GM10248 (cell line): ENCODE measurements at places on chromosomes 16 and 17.

GRCh38 chr16:17930280-17930679 lies 406.3 kb downstream of the NPIPA8 start:
- no peak for DNase-seq

- no peak for DNase-seq
Observed at GRCh38 chr17:32671896-32672295, 185.1 kb downstream of the CDK5R1 start.

- DNase-seq = no peak
Observed at GRCh38 chr17:48790607-48791127, 26.4 kb downstream of the TTLL6 start.

- DNase-seq = no peak
Observed at GRCh38 chr16:51987519-51987918, 559.4 kb downstream of the TOX3 start.

- DNase-seq = no peak
Observed at GRCh38 chr17:83195330-83196023, 116.1 kb downstream of the METRNL start.

DNA sequence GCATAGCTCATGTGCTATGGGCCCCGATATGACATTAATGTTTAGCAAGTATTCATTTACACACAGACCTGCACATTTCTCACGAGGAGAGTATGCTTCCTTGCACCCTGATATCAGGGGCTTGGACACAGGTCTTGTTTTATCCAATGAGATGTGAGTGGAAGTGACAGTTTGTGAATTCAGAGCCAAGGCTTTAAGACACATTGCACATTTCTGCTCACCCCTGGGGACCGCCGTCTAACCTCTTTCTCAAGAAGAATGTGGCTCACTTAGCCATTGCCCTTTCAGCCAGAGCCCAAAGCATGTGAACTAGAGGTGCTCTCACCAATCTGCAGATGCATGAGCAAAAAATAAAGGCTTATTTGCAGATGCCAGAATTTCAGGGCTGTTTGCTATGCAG lies 116.1 kb upstream of the C16orf82 start:
- no peak for DNase-seq

GRCh38 chr17:52517176-52517575 lies 358.7 kb upstream of the CA10 start:
- DNase-seq = no peak

- no peak for DNase-seq
Observed at GRCh38 chr17:73224237-73224636, 31.4 kb downstream of the COG1 start.

GRCh38 chr16:50093607-50094539 lies 28.1 kb downstream of the HEATR3 start:
- no peak for DNase-seq

- no peak for DNase-seq
Observed at GRCh38 chr16:76639685-76640289, 362.6 kb downstream of the CNTNAP4 start.

DNA sequence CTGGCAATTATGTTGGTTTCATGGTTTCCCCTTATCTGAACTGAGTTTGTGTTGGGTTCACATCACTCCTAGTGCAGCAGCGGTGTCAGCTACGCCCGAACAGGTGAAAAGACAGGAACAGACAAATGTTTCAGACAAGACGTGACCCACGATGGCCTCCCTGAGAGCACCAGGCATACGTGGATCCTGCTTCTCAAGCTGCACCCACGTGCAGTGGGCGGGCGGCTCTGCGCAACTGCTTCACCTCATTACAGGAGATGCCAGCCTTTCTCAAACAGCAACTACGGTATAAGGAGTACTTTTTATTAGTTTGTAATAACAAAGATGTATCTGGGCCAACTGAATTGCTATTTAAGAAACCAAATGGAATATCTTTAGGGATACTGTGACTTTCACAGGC lies 32.8 kb upstream of the SLC38A8 start:
- no peak for DNase-seq

GRCh38 chr16:87135246-87136030 lies 181.8 kb downstream of the C16orf95 start:
- DNase-seq = no peak

GRCh38 chr17:16916557-16916920 lies 55.4 kb downstream of the TNFRSF13B start:
- no peak for DNase-seq

GRCh38 chr17:40554646-40555295 lies 10.5 kb downstream of the CCR7 start:
- no peak for DNase-seq

DNA sequence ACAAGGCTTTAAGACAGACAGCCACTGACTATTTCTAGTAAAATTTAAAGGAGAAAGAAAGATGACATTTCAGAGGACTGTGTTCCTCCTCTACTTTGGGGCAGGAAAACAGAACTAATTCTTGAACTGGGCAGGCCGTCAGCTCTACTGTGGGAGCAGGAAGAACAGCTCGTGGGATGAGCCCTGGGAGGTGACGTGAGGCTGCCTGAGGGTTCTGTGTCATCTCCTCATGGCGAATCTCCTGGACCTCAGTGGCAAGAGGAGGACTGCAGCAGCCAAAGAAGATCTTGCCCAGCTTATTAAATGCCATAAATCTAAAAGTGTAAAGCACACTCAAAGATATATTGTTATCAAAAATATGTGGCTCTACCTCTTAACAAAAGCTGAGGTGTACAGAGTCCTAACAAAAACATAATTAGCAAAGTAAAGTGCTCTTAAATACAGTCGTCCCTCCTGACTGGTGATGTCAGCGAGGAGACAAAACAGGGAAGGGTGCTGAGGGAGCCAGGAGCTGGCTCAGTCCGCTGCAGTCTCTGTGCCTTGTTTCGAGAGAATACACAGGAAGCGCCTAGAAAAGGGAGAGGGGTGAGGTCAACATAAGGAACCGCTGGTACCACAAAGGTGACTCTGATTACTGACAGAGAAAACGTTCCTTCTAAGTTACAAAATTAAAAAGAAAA lies 58.0 kb downstream of the CREBBP start:
- DNase-seq = no peak

DNA sequence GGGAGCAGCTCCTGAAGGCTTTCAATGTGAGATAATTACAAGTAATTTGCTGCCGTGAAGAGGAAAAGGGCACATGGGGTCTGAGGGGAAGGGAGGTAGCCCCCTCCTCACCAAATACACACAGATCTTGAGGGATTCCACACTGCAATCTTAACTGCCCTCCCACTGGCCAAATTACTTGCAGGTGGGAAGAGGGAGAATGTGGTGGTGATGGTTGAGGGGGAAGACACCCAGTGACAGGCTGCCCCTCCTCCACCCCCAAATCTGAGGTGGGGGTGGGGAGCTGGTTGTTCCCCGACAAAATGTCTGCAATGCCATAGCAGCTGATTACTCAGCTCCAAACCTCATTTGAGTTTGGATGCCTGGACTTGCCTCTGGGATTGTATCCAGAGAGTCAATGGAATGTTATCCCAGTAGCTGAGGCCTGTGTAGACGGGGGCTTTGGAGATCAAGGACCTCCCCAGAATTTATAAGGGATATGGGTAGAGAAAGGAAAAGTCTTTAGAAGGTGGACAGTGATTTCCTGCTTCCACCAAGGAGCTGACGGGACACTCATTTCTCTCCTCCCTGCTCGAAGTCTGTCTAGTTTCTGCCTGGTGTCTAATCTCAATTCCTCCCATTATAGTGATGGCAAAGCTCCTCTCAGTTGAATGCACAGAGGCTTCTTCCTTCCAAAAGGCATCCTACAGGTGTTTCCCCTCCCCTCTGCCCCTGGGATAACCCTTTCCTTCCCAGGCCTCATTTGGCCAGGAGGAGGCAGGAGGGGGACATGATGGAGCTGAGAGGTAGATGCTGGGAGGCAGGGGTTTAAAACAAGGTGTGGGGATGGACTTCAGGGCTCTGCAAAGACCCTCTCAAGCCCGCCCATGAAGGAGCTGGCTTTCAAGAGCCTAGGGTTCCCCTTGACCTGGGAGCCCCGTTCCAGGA lies 8.7 kb downstream of the DLX4 start:
- no peak for DNase-seq

- DNase-seq = peak; percentile 37
Observed at GRCh38 chr17:11644265-11645212, 46.3 kb downstream of the DNAH9 start.

DNA sequence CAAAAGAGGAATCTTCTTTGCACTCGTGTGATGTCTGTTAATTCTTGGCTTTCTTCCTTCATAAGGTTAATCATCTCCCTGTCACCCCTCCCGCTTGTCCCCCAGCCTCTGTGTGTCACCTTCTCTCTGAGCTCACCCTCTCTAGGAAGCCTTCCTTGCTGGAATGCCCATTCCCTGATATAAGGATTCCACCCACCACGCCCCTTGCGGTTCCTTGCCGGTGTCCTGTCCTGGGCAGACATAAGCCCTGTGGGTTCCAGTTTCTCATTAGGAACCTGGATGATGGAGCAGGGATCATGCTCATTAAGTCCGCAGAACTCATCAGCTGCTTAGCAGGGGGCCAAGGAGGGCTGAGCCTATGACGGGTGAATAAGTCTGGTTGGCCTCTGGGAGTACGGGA lies 559.3 kb downstream of the MAF start:
- no peak for DNase-seq

GRCh38 chr16:85286951-85287814 lies 174.9 kb upstream of the CIBAR2 start:
- no peak for DNase-seq

DNA sequence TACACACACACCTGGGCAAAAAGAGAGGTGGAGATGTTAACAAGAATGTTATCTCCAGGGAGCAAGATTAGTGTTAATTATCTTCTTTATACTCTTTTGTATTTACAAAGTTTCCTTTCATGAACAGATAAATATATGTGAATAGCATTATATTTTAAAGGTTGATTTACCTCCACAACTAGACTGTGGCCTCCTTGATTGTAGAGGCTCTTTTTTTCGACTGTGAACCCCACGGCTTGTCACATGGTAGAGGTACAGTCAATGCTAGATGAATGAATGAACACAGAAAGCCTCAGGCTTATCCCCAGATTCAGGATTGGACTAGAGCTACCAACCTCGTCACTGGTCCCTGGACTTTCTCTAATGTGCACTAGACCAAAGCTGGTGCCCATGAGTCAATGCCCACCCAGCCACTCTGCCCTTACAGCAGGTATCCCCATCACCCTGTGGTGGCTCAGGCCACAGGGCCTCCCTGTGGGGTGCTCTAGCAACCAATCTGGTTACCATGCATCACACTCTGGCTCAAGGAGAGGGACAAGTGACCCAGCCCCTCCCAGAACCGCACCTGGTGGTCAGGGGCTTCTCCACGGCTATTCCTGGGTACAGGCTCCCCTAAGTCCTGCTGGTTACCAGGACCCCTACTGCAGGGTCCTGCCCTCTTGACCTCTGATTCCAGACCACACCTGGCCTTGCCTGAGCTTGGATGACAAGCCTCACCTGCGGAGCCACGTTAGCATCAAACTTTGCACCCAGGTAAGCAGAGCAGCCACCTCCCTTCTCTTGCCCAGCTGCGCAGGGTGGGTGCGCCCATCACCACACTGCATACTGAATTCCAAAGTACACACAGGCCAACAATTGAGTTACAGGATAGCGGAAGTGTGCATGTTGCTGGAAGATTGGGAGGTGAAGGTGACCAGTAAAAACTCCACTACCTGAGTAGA lies 101.0 kb downstream of the CDYL2 start:
- no peak for DNase-seq

- no peak for DNase-seq
Observed at GRCh38 chr17:44794851-44795413, 35.2 kb downstream of the GJC1 start.

- no peak for DNase-seq
Observed at GRCh38 chr16:49439676-49440075, 66.1 kb downstream of the C16orf78 start.

GRCh38 chr16:50696126-50696525 lies 2.7 kb downstream of the NOD2 start:
- DNase-seq = no peak

DNA sequence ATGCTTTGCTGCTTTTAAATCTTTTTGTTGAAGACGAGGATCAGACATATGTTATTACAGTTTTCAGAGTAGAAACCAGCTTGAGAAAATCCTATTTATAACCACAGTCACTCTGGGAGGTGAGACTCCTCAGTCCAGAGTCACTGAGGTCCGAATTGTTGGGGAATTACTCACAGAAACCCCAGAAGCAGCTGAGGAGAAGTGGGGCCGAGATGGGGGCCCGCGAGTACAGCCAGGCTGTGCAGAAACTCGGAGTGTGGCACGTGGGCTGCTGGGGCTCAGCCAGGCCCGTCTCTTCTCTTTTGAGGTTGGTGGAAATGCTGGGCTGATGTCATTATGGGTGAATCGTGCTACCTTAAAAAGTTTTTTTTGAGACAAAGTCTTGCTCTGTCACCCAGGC lies 14.4 kb upstream of the GNG13 start:
- no peak for DNase-seq

GRCh38 chr17:77755410-77755963 lies 203.0 kb upstream of the TNRC6C start:
- no peak for DNase-seq

DNA sequence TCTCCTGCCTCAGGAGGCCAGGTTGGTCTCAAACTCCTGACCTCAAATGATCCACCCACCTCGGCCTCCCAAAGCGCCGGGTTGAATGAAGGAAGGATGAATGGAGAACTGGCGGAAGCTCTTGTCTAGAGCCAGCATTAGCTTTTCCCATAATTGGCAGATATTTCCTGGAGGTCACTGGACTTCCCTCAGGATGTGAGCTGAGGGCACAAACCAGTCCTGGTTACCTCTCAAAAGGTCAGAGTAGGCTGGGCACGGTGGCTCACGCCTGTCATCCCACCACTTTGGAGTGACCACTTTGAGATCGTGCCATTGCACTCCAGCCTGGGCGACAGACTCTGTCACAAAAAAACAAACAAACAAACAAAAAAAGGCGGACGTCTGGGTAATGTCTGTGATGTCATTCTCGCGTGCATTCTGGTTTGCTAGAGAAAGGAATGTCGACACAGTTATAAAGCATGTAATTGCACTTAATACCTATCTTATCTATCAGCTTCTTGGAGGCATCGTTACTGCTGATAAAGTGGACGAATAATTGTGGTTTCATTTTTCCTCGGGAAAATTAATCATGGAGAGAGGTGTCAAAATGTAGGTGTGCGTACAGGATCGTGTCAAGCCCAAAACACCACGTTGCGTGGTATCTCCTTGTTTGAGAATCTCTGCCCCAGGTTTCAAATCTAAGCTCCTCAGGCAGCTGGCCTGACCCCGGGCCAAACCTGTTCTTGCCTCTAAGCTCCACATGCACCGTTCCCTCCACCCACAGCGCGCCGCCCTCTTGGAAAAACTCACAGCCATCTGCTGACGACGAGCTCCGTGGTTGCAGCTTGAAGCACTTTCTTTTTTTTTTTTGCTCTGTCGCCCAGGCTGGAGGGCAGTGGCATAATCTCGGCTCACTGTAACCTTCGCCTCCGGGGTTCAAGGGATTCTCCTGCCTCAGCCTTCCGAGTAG lies 6.4 kb upstream of the CRK start:
- DNase-seq = no peak

- no peak for DNase-seq
Observed at GRCh38 chr16:27285676-27286196, 17.2 kb upstream of the NSMCE1 start.

DNA sequence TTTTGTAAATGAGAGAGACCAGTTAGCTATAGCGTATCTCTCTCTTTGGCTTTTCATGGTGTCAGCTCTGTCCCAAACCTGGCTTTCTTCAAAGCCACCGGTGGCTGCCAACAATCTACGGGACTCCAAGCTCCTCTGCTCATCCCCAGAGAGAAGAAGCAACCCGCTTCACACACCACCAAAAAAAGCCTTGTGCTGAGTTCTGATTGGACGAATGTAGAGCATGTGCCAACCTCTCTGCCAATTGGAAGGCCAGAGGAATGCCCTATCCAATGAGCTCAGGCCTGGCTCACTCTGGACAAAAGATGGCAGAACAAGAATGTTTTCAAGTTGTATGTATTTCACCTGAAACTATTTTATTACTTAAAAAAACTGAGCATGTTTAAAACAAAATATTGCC lies 202.4 kb downstream of the C16orf95 start:
- no peak for DNase-seq
